ENCODE measurements at places on chromosomes 6 and 20.

DNA sequence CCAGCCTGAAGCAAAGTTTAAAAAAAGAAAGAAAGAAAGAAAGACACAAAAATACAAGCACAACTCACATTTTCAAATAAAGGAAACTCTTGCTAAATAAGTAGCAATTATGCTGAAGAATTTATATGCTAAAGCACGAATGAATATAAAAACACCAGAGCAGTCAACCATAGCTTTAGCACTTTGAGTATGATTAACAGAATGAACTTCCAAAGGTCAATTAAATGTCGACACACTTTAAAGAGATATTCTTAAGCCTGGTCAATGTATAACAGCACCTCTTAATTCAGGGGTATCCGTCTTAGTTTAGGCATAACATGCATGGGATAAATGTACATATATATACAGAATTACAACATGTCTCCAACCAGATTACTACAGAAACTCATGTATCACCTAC, 125.9 kb downstream of the OGFRL1 start:
- no peak for DNase-seq

- DNase-seq = no peak
These were observed 14.1 kb upstream of the CHMP4B start for GRCh38 chr20:33796907-33797544.

DNA sequence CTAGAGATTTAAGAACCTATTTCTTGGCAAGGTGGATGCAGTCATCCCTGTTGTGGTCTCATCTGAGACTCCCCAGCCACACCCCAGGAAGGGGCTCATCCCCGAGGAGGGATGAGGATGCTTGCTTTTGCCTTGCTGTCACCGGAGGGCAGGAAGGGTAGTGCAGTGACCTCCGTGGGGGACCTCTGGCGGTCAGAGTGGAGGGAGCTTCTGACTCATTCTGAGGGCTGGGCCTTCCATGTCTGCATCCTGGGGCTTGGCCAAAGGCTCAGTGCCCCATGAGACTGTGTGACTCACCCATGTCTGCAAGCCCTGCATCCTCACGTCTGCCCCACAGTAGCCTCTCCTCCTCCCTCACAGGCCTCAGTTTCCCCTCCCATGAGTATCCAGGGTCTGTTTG, 38.7 kb downstream of the UQCC2 start:
- no peak for DNase-seq

- no peak for DNase-seq
These were observed 57.2 kb downstream of the KLHL31 start for GRCh38 chr6:53608396-53608795.

GRCh38 chr20:454951-455350, 7.4 kb downstream of the TBC1D20 start:
- DNase-seq = no peak

DNA sequence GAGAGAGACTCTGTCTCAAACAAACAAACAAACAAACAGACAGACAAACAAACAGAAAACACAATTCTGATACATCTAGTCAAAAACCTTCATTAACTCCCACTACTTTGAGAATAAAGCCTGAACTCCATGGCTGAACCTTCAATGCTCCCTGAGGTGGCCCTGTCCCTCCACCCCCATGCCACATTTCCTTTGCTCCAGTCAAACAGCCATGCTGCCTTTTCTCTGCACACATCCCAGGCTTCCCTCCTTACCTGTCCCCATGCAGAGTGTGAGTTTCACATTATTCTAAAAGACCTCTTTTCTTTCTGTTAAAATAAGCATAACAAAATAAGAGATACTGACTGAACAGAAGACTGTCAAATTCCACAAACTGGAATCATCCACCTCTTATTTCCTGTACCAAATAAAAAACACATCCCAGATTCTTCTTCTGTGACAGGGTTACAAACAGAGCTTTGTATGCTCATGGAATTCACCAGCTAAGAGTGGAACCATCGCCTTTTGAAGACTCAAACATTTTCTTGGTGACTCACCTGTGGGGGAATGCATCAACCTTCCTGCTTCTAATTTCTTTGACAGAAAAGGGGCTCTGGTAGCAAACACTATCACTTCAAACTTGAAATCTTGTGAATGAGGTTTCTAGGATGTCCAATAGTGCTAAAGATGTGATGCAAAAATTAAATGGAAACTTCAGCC, 71.0 kb upstream of the SLC22A16 start:
- no peak for DNase-seq

DNA sequence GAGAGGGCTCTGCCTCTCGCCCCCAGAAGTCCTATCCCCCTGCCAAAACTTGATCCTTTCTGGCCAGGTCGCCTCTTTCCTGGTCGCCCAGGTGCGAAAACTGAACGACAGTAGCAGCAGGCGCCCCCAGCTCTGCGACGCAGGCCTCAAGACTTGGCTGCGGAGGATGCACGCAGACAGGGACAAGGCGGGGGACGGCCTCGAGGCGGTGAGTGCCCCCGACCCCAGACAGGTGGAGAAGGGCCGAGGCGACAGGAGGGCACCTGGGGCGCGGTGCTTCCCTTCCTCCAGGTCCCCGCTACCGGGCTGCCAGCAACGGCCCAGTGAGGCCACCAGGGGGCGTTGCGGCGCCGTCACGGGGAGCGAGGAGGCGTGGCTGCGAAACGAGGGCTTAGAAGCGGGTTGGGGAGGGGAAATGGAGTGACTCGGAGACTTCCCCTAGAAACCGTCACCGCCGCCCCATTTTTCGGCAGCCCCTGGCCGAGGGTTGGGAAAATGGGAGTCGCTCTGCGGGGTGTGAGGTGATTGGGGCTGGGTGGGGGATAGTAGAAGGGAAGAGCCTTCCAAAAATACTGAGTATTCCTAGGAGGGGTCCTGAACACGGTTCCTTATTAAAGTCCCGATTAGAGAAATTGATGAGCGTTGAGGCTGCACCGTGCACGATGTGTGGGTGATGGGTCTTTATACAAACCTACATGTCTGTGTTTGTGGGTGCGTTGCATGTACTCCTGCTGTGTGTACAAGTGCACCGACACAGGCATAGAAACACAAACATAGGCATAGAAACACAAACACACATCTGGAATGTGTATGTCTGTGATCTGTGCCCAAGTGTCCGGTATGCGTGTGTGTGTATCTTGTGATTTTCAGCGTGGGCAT, 44.6 kb downstream of the ARHGAP40 start:
- DNase-seq = peak; percentile 83

- DNase-seq = no peak
These were observed 189.0 kb downstream of the ANKRD60 start for GRCh38 chr20:58039274-58040092.

- no peak for DNase-seq
These were observed 74.8 kb downstream of the RIN2 start for GRCh38 chr20:19832875-19833274.

DNA sequence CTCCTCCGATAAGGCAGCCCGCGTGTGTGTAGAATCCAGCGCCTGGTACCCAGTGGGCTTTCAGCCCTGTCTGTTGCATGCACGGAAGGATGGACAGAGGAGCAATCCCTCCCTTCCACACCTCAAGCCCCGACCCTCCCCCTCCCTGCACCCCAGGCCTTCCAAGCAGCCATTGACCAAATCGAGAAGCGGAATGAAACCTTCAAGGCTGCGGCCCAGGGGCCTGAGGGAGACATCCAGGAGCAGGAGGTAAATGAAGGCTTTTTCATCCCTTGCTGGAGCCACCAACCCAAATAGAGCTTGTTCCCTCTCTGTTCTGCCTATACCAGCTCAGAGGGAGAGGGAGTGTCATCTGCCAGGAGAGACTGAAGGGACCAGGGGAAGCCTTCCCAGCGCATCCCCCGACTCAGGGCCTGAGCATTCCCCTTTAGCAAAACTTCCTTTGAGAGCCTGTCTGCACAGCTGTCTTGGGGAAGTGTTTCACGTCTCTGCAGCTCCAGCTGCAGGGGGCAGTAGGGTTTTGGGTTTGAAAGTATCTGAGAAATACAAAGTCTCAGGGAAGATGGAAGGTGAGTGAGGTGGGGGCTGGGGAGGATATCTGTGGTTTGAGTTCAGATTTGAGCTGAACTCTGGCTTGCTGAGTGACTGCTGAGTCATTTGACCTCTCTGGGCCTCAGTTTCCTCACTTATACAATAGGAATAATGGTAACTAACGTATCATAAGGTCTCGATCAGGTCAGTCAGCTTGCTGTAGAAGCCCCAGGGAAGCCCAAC, 16.1 kb downstream of the FGD2 start:
- peak; percentile 71 for DNase-seq

DNA sequence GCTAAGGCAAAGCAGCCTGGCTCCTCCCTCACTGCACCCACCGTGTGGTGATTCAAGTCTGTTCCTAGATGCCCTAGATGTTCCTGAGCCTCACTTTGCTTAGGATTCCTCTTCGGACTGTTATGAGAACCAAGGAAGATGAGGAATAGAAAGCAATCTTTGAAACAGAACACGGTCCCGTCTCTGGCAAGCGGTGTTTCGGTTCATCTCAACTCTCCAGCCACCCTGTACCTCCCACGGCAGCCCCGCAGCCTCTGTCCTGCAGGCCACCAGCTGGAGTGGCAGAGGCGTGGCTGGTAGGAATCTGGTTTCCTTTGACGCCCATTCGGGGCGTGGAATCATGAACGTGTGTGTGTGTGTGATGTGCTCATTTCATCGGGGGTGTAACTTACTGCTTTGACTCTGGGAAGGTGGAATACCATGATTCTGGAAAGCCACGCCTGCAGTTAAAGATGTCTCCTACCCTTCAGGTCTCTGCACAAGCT, 21.3 kb downstream of the PDE10A start:
- DNase-seq = no peak

DNA sequence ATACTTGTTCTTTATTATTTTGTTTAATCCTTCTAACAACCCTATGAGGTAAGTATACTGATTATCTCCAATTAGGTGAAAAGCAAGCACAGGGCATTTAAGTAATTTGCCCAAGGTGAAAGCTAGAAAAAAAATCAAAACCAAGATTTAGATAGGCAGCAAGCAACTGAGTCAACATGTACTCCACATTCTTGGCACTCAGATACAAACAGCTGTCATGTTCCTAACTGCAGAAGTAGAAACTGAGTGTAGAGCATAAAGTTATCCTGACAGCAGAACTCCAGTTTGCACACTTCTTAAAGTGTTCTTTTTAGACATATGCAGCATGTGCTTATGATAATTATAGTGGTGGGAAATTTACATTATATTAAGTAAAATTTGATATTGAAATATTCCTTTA, 278.1 kb downstream of the MEI4 start:
- DNase-seq = no peak

GRCh38 chr6:42105709-42106108, 36.7 kb downstream of the C6orf132 start:
- DNase-seq = no peak

DNA sequence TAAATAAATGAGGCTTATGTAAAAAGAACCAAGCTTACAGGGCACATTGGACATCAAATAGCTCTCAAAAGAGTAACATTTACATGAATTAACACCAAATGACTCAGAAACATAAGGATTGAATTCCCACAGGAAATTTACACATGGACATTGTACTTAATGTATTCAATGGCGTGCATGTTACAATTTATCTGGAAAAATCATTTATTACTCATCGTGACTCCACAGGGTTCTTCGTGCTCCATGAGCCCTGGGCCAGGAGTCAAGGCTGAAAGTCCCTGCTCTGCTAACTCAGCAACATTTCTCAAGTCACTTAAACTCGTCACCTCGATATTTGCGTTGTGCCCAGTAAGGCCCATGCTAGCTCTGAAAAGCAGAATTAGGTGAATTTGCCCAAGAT, 158.5 kb downstream of the PHACTR1 start:
- no peak for DNase-seq

DNA sequence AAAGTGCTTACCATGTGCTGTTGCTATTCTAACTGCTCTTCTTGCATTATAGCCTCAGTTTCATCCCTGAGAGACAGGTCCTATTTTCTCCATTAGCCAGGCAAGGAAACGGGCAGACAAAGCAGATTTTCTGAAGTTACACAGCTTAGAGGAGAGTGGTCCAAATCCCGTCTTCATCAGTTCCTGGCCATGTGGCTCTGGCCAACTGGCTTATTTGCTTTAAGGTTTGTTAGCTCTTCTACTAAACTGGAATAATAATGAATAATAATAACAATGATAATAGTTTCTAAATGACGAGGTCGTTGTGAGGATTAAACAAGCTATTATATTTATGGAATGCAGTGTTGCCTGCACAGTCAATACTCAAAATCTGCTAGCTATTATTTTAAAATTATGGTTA, 35.8 kb upstream of the BCAS1 start:
- no peak for DNase-seq

DNA sequence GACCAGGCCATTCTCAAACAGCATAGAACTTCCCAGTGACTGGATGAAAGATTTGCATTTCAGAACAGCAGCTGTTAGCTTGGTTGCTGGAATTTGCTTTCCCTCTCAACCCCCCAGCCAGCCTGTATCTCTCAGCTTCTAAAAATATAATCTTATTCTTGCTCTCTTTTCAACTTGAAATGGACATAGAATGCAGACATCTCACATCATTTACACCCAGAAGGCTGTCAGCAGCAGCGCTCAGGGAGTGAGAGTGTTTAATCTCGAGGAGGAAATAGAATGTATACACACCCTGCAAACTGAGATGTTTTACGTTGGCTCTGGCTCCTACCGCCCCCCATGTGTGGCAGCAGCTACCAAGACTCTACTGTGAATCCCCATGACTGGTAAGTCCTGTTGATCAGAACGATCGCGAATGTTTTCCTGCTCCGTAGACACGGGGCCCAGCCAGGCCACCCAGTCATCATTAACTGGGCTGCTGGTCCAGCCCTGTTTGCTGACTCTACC, 163.4 kb upstream of the SLC24A3 start:
- no peak for DNase-seq

- DNase-seq = no peak
These were observed 122.8 kb downstream of the CLVS2 start for GRCh38 chr6:123118811-123119210.

- DNase-seq = no peak
These were observed 442.1 kb downstream of the BCKDHB start for GRCh38 chr6:80548532-80548931.

DNA sequence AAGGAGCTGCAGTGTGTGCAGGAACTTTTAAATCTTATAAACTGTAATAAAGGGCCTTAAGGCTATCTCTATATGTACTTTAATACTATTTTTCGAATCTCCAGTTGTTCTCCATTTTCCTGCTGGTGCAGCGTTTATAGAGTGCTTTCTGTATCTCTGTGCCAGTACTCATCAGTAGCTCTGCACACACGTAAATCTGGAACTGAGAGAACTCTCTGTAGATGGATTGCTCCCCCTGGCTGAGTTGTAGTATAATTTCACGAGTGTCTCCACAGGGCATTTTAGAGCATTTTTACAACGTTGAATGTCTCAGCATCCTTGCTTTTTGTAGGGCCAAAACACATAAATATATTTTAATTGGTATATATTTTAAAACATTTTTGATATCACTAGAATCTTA, 256.5 kb downstream of the TRDN start:
- no peak for DNase-seq

- DNase-seq = no peak
These were observed 25.4 kb upstream of the IYD start for GRCh38 chr6:150343434-150343833.

DNA sequence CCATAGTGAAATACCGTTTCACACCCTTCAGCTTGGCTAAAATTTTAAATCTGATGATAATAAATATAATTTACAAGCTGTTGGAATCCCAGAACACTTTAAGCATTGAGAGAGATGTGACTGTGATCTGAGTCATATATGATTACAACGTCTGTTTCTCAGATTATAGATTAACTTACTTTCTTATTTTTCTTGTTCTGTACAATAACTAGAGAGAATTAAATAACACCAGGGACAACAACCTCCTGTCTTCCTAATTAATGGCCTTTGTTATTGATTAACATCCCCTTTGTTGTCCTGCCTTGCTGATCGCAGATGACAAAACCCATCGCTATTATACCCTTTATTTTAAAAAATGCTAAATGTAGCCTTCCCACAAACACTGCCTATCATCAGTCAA, 87.8 kb upstream of the EZR start:
- DNase-seq = no peak

- peak; percentile 22 for DNase-seq
These were observed 57.0 kb downstream of the KIF13A start for GRCh38 chr6:17930321-17930993.

All from hematopoietic multipotent progenitor cell treated with erythropoietin and hydrocortisone succinate and interleukin-3 and kit ligand, for 17 days (in vitro differentiated cells).